Left forelimb (tissue), 1 donor: ENCODE measurements at places on chromosomes 4 and X.

GRCh38 chrX:97199501-97199900, 315.8 kb downstream of the RPA4 start:
- DNase-seq: no peak

- DNase-seq: no peak
These were observed 201.0 kb upstream of the NEIL3 start for GRCh38 chr4:177108708-177109107.

- no peak for DNase-seq
These were observed 1793.7 kb upstream of the TENM3 start for GRCh38 chr4:180449395-180449956.

DNA sequence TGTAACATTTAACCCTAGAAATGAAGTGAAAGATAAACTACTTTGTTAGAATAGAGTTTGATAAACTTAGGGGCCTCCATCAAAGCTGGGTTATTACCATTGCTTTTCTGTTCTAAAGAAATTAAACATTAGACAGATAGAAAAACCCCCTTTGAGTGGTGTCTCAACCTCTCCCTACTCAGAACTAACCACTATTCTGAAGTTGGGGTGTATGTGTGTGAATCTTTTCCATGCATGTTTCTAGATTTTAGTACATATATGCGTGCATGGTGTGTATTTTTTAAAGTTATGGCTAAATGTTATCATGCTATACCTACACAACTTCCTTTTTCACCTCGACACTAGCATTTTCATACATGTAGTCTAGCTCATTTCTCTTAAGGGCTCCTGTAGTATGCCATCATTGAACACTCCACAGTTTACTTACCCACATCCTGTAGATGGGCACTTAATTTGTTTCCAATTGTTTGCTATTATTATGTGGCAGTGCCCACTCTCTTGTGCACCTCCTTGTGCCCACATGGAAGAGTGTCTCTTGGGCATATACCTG, 25.7 kb downstream of the GEMIN8 start:
- no peak for DNase-seq

DNA sequence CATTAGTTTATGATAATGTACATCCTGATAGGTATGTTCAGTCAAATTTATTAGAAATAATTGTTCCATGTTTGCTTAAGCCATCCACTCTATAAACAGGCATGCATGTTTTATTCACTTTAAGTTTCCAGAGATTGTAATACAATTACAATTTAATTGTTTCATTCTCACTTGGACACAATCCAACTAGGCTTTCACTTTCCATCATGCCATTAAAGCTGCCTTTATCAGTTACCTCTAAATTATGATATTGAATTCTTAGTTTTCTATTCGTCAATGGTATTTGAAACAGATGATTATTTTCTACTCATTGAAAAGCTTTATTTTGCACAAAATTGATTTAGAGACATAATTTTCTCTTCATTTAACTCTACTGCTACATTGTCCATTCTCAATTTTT, 1196.3 kb downstream of the RAPGEF2 start:
- no peak for DNase-seq

- peak; percentile 83 for DNase-seq
These were observed 549 bp downstream of the CPEB2 start for GRCh38 chr4:15002659-15003400.

DNA sequence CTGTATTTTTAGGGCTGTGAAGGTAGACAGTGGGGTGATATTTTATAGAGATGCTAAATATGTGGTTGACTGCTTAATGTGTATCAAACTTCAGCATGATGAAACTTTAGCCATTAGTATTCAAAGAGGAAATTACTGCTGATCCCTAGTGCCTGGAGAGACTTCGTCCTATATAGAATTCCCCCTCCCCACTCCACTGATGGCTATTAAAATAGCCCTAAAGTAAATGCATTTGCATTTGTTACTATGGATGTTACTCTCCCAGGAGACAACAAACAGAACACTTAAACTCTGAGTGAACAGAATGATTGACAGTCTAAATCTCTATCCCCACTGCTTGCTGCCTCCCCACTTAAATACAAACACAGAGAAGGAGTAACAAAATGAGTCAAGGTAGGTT, 39.1 kb downstream of the ADGRL3 start:
- DNase-seq: no peak

DNA sequence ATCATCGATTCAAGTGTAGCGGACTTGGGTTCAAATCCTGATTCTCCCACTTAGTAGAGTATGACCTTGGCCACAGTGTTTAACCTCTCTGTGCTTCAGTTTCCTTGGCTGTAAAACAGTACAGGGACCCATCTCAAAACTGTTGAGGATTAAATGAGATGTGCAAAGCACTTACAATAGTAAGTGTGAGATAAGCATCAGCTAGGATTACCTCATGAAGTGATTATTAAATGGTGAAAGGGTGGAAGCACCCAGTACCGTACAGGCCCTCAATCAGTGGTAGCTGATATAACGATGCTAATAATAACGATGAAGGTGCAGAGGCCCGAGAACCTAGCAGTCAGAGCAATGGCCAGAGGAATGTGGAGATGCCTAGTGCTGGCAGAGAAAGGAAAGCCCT, 45.1 kb downstream of the PRPS1 start:
- no peak for DNase-seq

DNA sequence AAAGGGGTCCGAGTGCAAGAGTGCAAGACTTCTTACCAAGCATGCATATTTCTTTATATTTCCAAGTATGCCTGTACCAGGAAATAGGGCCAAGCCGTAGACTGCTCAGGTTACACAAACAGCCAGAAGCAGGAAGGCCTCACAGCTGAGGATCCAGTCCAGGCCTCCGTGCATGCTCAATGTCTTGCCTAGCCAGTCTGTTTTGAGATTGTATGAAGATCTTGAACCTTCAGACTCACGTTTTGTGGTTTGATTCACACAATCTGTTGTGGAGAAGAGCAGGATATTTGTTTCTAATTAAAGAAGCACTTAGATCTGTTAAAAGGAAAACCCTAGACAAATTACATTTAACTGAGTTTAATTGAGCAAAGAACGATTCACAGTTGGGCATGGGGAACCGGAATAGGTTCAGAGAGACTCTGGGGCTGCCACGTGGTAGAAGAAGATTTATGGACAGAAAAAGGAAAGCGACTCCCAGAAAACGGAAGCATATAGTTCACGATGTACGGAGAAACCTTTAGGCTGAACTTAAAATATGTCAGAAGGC, 1.2 kb downstream of the MGST2 start:
- no peak for DNase-seq

- no peak for DNase-seq
These were observed 30.3 kb downstream of the SORBS2 start for GRCh38 chr4:185781555-185782215.
